ENCODE measurements at places on chromosomes 5 and 9. TPM values are rescaled to one million over a fixed set of nuclear protein-coding genes. Genes with fewer than 3 reads are reported as not detected.

DNA sequence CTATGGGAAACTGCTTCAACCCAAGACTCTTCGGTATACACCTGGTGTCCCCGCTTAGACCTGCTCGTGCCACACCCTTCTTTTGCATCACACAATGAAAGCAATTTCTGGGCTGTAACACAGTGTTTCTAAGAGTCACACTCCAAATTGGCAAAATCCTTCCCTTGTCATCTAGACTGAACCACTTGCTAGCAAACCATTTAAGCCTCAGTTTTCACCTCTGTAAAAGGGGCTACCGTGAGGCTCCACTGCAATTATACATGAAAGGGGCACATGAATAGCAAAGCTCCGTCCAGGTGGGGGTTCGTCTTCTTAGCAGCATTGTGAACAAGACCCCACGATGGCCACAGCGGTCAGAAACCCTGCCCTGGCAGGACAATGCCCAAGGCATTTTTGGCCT lies 166.8 kb downstream of the PAX5 start:
- DNase-seq = no peak

GRCh38 chr5:91998774-91999173 lies 615.7 kb upstream of the ARRDC3 start:
- DNase-seq = no peak

GRCh38 chr5:170393958-170394357 lies 4.8 kb upstream of the KCNMB1 start:
- DNase-seq = no peak

GRCh38 chr5:175166026-175166425 lies 278.0 kb downstream of the DRD1 start:
- no peak for DNase-seq

GRCh38 chr9:70466976-70467561 lies 52.6 kb upstream of the KLF9 start:
- peak; percentile 88 for DNase-seq

DNA sequence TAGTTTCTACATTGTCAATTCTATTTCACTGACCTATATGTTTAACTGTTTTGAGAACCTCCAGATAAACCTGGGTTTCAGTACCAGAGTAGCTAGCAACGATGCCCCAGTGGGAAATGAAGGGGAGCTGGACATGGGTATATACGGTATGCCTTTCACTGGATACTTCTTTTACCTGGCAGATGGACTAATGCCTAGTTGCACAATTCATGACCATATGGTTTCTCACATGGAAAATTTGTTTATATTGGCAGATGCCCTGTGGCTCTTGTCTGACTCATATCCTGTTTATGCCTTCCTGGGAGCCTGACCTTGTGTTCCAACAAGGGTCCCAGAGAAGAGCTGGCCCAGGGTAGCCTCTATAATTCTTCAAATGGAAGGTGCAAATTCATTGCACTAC lies 144.1 kb downstream of the MAT2B start:
- DNase-seq = peak; percentile 30

- DNase-seq = peak; percentile 74
Observed at GRCh38 chr9:111992523-111992922, 95.9 kb downstream of the UGCG start.

DNA sequence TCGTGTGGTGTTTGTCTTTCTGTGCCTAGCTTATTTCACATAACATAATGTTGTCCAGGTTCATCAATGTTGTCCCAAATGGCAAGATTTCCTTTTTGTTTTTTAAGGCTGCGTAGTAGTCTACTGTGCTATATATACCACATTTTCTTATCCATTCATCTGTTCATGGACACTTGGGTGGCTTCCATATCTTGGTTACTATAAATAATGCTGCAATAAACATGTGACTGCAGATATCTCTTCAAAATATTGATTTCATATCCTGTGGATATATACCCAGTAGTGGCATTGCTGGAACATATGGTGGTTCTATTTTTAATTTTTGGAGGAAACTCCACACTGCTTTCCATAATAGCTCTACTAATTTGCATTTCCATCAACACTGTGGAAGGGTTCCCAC lies 25.5 kb upstream of the CCNH start:
- no peak for DNase-seq

DNA sequence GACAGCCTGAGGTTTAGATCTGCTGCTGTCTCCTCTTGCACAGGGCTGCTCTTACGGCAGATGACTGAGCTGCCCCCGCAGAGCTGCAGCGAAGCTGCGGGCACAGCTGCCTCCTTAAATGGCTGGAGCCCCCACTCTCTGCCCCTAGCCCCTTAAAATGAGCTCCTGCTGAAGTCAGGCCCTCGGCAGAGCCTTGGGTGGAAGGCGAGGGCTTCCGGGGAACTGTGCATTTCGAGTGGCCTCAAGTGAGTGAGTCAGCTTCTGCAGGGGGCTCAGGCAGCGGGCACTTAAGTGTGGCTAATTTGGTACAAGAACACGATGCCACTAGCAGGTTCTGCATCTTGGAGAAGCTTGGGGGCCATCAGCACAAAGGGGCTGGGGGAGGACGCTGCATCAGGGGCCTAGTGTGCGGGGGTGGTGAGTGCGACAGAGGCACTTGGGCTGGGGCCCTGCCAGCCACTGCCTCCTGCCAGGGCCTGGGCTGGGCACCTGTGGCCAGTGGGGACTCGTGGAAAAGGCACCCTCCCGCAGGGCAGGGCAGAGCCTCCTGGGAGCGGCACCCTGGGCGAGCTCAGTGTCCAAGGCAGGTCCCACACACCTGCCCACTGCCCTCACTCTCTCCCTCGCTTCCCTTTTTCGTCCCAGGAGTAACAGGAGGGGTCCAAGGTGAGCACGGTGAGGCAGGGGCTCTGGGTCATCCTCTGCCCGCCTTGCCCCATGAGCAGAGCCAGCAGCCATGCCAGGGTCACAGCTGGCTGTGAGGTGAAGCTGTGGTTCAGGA lies 28.8 kb upstream of the RNU6ATAC start:
- no peak for DNase-seq

PCSK5 gene
- total RNA-seq = 11.9 TPM

MYOZ3 gene
- total RNA-seq = under 0.01 TPM

PCDHB7 gene
- 2.0 TPM for total RNA-seq

OGN gene
- not detected for total RNA-seq

BTNL9 gene
- not detected for total RNA-seq

SHOC1 gene
- not detected for total RNA-seq
